RCC 7860 (cell line): ENCODE measurements at places on chromosomes 2 and 18.
A peak's percentile ranks its signal among the peaks of the same experiment; 100 is the strongest.

DNA sequence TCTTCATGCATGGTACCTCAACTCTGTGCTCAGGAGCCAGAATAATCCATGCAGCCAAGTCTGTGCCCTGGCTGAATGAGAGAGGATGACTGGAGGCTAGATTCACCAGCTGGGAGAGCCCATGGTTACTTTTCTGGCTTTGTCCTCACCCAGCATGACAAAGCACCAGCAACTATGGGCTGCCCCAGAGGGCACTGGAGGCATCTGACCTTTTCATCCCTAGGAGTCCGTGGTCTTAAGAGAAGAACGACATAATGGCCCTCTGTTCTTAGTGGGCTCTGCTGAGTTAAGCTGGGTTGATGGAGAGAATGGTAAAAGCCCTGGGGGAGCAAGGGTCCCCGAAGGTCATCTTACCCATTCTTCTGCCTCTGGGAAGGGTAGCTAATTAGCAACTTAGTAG, 54.6 kb upstream of the TNP1 start:
- DNase-seq = no peak

DNA sequence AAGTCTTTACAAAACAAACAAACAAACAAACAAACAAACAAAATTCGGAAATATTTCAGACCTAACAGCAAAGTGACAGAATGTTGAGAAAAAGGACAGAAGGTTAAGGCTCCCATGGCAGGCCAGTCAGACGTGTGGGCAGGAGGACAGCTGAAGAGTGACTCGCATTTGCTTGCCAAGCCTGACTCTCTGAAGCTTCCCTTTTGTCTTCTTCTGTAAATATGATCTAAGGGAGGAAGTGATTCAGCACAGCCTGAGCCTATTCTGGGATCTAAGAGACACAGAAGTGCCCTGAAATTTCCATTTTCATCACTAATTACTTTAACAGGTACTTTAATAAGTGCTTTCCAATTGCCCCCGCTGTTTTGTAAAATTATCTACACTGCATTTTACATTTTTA, 134.0 kb upstream of the LYPD1 start:
- DNase-seq = peak; percentile 75

DNA sequence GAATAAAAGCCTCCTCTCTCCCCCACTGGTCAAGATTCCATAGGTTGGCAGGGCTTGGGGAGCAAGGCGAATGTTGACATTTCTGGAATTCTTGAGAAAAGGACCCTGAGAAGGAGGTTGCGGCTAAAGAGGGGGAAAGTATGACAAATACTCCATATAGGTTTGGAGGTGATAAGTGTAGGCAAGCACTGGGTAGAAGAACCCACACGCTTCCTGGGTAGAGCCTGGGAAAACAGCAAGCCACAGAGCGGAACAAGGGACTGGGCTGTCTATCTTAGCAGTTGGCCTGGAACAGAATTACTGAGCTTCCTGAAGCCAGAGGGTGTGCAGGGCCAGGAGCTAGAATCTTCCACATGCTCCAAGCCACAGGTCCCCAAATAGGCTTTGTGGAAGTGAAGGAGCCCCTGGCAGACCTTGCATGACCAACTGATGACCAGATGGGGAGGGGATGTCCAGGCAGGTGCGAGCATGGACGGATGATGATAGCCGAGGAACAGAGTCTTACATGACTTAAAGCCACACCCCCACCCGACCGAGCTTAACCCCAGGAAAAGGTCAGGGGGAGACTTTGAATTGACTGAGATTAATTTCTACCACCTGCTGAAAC, 9.9 kb downstream of the PRKAG3 start:
- DNase-seq = no peak

DNA sequence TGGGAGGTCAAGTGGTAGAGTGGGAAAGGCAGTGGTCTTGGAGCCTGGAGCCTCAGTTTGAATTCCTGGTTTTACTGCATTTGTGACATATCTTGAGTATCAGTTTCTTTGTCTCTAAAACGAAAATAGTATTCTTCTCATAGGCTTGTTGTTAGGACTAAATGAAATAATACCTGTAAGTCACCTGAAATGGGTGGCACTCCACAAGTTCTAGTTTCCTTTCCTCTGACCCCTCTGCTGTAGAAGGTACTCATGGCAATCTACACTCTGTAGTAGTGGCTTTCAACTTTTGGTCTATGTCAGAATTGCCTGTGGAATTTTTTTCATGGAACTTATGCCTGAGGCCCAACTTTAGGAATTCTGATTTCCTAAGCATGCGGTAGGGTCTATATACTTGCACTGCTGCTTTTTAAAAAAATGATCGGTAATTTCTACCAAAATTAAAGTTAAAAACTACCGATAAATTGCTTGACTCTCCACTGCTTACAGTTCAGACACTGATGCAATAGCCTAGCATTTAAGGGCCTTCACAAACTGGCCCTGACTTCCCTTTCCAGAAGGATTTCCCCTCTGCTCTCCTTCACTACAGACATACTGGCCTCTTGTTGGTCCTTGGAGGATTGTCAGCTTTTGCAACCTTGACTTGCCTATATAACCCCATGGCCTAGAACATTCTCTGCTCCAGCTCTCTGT, 47.2 kb downstream of the PLEK start:
- DNase-seq = no peak

DNA sequence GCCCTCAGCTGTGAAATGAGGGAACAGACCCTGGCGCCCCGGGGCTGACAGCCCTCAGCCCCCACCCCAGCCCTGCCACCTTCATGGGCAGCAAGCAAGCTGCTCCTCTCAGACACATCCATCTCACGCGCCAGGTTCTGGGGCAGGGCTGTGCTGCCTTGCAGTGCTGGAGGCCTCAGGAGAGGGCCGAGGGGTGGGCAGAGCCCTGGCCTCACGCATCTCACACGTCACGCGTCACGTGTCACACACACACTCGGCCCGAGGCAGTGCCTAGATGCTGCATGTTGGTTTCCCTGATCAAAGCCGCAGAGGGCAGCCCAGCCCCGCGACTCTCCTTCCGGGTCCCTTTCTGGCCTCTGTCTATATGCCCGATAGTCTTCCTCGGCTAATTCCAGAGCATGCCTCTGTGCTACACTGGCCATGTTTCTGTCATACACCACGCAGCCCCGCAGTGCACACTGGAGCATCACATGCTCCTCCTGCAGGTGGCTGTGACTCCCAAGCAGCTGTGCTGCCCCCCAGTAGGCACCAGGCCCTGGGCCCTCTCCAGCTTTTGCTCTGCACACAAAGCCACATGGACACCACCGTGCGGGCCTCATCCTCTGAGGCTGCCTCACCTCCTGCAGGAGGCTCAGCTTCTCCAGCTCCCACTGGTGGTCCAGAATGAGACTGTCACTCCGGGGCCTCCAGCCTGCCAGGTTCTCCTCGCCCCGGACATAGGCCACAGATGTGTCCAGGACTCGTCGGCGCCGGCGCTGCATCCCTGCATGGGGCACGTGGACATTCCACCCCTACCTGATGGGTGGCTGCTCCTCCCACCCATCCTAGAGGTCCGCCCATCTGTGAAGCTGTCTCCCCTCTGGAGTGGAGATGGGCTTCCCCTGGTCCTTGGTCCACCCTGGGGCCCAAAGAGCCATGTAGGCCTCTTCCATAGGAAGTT, 31.4 kb downstream of the AQP12A start:
- DNase-seq = no peak

GRCh38 chr2:189369566-189369965, 71.7 kb upstream of the WDR75 start:
- peak; percentile 11 for DNase-seq

GRCh38 chr2:233982421-233983121, 65.4 kb downstream of the TRPM8 start:
- DNase-seq = peak; percentile 99

- DNase-seq = no peak
These were observed 34.1 kb downstream of the AGAP1 start for GRCh38 chr2:235527806-235528469.

- no peak for DNase-seq
These were observed 28.9 kb downstream of the NCK2 start for GRCh38 chr2:105773568-105773967.
